ENCODE measurements at places on chromosomes 4 and X.

DNA sequence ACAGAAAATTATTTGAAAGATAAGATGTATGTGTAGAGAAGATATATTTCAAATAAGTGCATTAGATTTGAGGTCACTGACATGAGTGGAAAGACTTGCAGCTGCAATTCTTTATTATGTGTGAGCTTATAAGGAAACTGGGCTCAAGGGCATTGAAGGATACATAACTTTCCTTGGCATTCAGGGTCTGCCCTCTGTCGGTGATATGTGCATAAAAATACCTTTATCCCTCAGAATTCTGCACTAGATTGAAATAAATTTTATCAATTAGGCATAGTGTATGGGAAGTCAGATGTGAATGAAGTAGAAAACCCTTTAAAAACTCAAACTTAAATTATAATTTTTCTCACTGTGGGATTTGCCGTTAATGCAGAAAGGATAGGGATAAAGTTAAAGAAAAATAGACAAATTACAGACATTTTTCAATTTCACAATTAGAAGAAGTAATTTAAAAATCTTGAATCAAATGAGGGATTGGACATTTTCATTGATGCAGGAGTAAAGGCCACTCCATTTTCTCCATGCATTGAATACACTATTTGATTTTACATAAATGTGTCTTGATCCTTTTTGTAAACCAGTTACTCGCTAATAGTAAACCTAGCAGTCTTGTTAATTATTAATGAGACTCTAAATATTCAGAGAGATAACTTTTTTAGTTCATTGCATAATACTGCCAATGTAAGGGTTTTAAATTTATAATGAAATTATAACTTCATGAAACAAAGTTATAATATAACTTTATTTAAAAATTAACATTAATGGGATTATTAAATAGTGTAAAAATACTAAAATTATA lies 21.0 kb upstream of the ETNPPL start:
- no peak for DNase-seq

- DNase-seq = peak; percentile 4
Observed at GRCh38 chr4:38242822-38243387, 282.7 kb downstream of the PTTG2 start.

DNA sequence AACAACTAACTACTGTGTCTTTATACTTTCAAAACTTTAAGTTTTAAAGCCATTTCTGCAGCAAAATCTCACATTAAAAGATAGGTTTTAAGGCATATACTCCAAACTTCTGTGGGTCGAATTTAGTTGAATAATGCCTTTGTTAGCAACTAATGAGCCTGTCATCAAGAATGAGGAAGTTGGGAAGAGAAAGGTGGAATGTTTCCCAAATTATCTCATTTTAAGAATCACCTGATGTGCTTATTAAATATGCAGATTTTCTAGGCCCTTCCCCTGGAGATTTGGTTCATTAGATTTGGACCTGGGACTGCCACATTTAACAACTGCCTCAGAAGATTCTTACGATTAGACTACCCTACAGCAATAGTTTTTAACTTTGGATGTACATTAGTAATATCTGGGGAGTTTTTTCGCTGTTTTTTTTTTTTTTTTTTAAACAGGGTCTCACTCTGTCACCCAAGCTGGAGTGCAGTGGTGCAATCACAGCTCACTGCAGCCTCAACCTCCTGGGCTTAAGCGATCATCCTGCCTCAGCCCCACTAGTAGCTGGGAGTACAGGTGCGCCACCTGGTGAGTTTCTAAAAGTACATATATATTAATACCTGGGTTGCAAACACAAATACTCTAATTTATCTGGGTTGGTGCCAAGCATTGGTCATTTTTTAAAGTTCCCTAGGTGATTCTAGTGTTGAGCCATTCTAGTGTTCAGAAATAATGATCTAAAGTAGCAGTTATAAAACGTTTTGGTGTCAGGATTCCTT lies 16.1 kb upstream of the TASL start:
- peak; percentile 8 for DNase-seq

DNA sequence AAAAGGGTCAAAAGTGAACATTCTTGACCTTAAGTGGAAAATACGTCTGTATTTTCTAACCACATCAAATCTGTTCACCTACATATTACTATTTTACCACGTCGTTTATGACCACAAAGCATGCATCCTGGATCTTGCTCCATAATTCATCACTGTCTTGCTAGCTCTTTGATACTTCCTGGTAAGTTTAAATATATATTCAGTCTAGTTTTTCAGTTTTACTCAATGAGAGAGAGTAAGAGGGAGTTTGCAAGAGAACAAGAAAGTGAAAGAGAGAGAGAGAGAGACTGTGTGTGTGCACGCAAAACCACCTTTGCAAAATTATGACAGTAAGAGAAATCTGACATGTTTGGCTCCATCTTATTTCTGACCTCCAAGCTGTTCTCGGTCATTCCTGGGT lies 173.7 kb upstream of the GALNTL6 start:
- DNase-seq = no peak

DNA sequence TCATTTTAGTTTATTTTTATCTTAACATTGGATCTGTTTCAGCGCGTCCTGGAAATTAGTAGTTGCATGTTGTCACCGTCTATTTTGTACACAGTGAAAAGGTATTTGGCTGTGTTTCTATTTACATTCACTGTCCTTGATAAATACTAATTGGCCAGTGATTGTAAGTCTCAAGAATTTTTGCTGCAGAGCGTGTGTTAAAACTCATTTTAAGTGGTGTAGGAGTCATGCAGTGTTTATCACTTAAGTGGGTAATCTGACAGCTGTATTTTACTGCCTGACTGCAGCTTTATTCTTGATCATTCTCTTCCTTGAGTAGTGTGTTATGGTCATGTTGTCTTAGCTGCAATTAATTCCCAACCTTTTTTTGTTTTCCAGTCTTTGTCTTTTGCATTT lies 9.8 kb downstream of the GUCY1A1 start:
- DNase-seq = no peak

DNA sequence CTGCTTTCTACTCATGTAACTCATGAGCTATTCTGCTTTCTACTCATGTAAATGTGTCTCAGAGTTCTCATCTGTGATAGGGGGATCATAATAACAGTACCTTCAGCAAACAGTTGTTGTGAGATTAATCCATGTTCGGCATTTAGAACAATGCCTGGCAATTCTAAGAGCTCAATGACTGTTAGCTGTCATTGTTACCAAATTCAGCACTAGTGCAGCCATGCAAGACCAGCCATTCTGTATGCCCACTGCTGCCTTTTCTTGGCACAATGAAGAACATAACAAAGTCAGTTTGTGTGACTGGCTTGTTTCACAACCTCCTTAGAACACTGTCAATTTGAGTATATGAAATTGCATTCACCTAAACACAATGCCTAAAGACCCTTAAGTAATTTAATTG lies 163.2 kb downstream of the ANK2 start:
- DNase-seq = no peak
